Activated T-helper 1 cell treated with anti-CD3 and anti-CD28 coated beads, Interleukin-12 subunit alpha, Interleukin-12 subunit beta, Interleukin-2, Interleukin-4 antibody, amounts not matched to agents 30 ng/mL and 10 ng/mL and 1 ng/mL, durations not matched to agents 14 hours and 24 hours and 36 hours (primary cell): ENCODE measurements at places on chromosomes 1 and 21.
A peak's percentile ranks its signal among the peaks of the same experiment; 100 is the strongest.

DNA sequence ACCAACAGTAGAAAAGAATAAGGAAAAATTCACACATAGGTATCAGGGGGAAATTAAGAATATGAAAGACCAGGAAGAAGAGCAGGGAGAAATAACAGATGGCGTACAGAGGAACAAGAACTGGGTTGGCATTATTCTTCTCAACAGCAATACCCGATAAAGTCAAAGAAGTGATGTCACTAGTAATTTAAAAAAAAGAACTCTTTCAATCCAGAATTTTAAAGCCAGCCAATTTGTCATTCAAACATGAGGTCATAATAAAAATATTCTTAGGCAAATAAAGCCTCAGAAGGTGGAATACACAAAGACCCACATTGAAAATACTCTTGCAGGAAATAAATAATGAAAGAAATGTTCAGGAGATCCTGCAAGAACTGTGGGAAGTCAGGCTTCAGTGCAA, 8.8 kb downstream of the NCMAP start:
- DNase-seq = no peak

DNA sequence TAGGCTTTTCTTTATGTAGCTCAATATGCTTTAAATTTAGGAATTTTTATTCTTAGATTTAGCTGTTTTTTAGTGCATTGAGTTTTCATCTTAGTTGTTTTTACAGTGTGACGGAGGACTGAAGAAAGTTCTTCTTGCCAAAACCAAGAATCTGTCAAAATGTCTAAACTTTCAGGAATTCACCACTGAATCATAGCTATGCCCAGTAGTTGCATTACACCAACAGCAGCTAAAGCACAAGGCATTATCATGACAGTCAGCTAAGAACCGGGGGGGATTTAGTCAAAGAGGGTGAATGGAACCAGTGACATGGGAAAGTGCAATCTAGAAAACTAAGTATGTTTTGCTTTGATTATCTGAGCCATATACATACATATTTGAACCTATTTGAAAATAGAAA, 6.5 kb upstream of the C1orf146 start:
- DNase-seq = no peak

DNA sequence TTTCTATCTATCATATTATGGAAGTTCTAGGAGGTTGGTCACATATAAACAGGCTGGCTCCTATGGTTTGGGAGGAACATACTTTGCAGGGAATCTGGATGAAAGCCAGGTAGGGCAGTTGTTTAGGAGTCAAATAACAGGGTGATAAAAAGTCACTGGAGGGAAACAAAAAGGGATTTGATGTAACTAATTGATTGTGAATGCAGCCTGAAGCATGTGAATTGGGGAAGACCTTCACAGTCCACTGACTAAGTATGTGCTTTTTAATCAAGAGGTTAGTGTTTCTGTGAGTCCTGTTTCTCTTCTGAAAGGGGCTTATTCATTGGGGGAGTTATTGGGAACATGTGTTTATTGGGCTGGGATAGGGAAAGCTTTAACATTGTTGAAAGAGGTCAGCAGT, 41.3 kb downstream of the HMCN1 start:
- no peak for DNase-seq

DNA sequence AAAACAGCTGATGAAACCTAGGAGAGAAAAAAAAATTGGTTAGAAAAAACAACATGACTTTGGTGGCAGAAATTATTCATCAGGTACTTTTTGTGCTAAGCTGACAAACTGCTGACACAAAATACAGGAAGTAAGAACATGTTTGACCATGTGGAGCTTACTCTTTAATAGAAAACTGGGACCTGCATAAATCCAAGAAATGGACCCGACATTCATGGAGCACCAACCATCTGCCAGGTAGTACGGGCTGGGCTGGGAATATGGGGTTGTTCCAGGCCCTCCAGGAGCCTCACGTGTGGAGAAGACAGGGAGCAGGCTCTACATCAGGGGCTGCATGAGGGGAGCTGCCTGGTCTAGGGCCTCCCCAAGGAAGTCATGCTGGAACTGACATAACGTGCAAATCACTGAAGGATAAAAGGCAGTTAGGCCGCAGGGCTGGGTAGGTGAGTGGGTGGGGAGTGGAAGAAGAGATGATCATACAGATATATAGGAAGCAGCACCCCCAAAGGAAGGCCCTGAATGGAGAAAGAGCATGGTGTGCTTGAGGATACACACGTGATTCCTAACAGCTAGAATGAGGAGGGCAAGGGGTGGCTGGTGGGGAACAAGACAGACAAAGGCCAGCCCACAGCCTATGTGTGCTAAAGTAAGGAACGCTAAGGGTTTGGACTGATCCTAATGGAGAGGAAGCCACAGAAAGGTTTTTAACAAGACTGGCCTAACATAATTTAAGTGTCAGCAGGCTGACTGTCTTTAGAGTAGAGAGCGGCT, 26.1 kb downstream of the CD58 start:
- no peak for DNase-seq

DNA sequence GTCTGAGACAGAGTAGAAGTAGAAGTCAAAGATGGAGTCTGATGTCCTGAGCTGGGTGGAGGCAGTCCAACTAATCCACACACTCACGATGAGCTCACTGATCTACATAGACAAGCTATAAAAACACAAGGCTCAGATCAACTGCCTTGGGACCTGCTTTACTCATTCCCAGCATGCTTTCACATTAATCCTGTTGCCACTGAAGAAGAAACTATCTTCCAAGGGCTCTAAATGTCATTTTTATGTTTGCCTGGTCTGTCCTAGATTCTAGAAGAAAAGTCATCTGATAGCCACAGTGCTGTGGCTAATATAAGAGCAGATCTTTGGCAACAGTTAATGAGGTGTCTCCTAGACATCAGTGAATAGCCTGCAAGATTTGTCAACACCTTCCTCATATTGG, 522.7 kb downstream of the NUF2 start:
- DNase-seq = no peak

- DNase-seq = no peak
Measured at GRCh38 chr1:20491178-20491577, 5.2 kb upstream of the CAMK2N1 start.

- DNase-seq = no peak
Measured at GRCh38 chr21:38263493-38263892, 6.7 kb downstream of the KCNJ15 start.

- DNase-seq = no peak
Measured at GRCh38 chr1:109432336-109432735, 6.1 kb upstream of the PSMA5 start.

DNA sequence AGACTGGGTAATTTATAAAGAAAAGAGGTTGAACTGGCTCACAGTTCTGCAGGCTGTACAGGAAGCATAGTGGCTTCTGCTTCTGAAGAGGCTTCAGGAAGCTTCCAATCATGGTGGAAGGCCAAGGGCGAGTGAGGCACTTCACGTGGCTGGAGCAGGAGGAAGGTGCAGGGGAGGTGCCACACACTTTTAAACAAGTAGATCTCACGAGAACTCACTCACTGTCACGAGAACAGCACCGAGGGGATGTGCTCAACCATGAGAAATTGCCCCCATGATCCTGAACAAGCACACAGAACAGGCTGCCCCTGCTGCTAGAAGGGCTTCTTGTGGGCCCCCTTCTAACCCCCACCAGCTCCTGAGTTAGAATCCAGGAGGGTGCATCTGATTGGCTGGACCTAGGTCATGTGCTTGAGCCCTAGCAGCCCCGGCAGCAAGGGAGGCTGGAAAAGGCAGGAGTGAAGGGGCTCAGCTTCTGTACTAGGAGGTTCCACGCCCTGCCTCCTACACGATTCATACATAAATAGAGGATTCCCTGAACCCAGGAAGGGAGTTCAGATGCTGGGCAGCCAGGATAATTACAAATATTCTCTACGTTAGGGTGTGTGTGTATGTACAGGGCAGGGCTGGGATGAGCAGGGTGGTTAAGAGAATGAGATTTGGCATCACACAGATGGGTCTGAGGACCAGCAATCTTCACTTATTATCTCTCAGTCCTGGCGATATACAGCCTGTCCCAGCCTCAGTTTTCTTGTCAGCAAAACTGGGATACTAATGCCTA, 72.8 kb upstream of the ATP5PO start:
- DNase-seq = no peak

DNA sequence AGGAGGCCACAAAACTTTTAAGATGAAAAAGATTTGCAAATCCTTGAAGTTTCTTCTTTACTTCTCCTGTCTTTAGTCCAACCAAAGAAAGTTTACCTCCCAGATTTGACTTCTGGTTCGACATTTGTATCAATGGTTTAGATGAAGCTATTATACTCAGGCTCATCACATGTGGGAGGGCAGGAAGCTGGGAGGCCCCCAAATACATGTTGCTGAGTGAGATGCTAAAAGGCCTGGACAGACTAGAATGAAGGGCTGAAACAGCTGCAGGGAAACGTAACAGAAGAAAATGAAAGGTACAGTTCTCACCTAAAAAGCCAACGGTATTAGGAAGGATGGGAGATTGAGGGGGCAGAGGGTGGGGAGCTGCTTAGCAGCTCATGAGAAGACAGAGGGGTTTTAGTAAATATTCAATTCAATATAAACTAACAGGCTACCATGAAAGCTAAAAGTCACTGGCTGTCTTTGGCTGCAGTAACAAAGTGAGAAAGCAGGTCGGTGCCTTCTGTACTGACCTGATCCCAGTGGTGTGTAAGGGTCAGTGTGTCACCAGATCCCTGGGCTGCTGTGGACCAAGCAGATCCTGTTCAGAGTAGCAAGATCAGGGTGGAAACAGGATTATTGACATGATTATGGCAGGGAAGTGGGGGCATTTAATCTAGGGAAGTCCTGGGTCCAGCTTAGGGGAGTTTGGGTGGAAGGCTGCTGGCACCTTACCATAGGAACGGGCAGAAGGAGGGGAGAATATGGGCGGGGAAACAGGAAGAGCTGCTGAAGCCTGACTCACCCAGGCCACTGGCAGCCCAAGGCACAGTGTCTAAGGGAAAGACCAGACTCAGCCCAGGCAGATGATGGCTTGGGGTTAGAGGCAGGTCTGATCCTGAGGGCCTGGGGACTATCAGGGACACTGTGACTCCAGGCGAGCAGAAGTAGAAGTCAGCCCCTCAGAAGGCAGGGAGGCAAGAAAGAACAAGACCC, 60.4 kb downstream of the KCNN3 start:
- no peak for DNase-seq

GRCh38 chr1:27149084-27149761, 5.7 kb downstream of the SLC9A1 start:
- DNase-seq = no peak

DNA sequence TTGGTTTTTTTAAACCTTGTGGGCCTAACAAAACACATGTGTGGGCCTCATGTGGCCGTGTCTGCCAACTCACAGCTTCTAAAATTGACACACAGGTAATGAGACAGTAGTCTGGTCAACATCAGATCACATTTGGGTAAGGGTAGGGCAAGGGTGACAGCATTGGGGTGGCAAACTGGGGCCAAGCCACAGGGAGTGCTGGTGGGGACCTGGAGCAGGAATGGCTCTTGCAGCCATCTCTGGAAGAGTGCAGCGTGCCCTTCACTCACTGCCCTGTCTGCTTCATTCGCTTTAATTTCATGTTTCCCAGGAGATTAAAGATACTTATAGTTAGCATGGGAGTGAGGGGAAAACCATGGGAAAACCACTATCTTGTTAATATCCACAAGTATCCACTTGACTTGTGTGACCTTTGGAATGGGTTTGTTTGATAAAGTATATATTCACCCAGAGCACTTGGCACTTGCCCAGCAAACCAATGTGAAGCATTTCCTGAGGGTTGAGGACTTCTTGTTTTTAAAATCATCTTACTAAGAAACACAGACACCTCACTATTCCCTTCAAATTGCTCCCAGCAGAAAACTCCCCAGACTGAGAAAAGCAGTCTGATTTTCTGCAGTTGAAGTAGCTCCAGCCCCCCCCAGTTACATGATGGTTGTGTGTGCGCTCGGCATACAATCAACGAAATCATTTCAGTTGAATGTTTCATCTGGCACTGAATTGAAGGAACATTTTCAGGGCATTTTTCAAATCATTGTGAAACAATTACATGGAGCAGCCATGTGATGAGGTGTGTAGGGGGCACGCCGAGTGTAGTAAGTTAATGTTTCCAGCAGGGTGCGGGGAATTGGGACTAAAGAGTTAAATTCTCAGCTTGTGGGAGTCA, 175.7 kb downstream of the VPS13D start:
- DNase-seq = no peak

DNA sequence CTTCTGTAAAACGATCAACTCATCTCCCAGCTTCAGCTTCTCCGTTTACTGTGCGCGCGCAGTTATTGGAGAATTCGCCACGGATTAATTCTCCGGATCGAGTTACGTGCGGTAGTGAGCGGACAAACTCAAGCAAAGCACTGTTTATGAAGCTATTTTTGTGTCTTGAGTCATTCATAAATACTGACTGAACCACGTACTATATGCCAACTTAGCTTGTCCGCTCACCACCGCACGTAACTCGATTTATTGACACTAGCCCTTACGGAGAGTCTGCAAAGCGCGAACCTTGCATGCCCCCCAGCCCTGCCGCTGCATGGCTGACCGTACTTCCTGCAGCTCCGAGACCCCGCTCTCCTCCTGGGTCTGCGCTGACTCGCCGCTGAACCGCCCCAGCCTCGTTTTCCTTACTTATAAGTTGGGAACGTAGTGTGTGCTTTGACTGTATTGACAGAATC, 773 bp downstream of the CHD1L start:
- DNase-seq = peak; percentile 15

- no peak for DNase-seq
Measured at GRCh38 chr1:69697340-69697739, 129.6 kb downstream of the LRRC7 start.

DNA sequence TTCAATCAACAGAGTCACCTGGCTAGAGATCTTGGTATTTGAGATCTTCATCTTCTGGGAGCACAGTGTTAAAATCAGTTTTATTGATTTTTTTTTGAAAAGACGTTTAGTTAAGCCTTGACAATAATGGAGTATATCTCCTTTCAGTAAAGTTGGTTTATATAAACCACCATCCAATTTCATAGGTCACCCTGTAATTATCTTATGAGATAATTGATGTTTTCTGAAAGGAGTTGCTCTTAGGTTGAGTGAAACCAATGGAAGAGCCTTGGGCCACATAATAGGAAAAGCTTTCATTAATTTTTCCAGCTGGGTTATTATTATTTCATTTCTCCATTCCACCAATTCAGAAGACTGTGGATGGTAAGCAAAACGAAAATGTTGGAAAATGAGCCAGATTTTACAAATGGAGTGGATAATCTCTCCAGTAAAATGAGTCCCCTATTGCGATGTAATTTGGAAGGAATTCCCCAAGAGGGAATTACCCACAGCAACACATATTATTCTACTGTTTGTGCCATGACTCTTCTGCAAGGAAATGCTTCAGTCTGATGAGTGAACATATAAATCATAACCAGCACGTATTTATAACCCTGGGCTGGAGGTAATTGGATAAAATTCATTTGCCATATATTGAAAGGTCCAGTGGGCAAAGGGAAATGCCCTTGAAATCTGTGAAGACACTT, 46.2 kb upstream of the TINAGL1 start:
- no peak for DNase-seq
